T follicular helper cell (primary cell): ENCODE measurements at places on chromosomes 2 and 18.

DNA sequence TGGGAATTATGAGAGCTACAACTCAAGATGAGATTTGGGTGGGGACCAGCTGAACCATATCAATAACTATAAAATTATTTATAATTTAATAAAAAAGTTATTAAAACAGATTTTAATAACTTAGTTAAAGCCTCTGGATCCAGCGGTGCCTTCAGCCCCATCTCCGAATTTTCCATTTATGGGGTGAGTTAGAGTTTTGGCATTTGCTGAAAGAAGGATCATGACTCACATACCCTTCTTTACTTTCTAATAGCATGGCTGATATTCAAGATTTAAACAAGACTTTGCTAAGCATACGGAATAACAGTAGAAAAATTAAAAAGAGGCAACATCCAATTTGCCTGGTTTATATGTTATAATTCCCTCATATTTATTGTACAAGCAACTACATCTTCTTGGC is 94.5 kb downstream of the RDH14 start:
- no peak for DNase-seq

- DNase-seq: no peak
Measured at GRCh38 chr2:216606551-216607276, 26.5 kb upstream of the IGFBP2 start.

GRCh38 chr2:38706846-38707345 is 41.0 kb downstream of the GALM start:
- no peak for DNase-seq

GRCh38 chr2:172387361-172387760 is 40.0 kb upstream of the ITGA6 start:
- no peak for DNase-seq

DNA sequence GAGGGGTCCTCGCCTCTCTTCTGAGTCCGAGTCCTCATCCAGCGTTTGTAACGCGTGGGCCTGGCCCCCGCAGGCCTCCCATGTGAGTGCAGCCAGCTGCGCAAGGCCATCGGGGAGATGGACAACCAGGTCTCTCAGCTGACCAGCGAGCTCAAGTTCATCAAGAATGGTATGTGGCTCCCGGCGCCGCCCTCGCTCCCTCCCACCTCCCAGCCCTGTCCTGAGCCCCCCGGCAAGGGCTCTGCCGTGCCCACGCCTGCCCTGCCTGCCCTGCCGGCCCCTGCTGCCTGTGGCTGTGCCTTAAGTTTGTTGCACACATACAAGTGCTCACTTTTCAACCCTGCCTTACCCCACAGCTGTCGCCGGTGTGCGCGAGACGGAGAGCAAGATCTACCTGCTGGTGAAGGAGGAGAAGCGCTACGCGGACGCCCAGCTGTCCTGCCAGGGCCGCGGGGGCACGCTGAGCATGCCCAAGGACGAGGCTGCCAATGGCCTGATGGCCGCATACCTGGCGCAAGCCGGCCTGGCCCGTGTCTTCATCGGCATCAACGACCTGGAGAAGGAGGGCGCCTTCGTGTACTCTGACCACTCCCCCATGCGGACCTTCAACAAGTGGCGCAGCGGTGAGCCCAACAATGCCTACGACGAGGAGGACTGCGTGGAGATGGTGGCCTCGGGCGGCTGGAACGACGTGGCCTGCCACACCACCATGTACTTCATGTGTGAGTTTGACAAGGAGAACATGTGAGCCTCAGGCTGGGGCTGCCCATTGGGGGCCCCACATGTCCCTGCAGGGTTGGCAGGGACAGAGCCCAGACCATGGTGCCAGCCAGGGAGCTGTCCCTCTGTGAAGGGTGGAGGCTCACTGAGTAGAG is 14.4 kb upstream of the ALLC start:
- no peak for DNase-seq

- DNase-seq: no peak
Measured at GRCh38 chr2:241577413-241578122, 19.0 kb downstream of the BOK start.

GRCh38 chr2:209413311-209414014 is 10.4 kb upstream of the MAP2 start:
- no peak for DNase-seq

GRCh38 chr2:2698182-2699120 is 367.4 kb upstream of the MYT1L start:
- no peak for DNase-seq

DNA sequence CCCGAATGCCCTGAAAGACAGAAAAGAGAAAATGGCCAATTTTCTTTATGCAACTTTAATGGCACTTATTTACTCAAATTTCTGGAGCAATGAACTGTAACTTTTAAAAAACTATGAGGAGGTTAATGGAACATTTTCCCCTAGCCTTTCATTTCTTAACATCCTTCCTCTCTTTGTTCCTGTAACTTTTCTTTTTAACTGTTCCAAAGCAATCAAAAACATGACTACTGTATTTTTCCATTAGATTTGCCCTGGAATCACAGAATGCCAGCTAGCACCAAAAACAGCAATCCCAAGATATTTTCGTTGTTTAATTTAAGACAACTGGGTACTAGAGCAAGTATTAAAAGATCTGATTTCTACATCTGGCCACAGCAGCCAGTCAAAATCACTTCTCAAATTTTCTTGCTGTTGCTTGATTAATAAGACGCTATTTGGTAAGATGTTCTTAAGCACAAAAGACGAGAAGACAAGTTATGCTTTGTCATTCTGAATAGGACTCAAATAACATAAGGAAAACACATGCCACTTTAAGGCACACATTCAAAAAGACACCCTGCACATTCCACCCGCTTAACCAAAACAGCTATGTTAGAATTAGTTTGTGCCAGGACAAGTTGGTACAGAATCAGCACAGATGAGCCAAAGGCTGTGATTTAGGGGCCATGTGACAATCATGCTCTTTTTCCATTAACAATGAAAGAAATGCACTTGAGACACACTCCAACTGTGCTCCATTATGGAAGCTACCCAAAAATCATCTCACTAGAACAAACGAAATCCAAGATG is 3.6 kb downstream of the STARD7 start:
- DNase-seq: no peak

DNA sequence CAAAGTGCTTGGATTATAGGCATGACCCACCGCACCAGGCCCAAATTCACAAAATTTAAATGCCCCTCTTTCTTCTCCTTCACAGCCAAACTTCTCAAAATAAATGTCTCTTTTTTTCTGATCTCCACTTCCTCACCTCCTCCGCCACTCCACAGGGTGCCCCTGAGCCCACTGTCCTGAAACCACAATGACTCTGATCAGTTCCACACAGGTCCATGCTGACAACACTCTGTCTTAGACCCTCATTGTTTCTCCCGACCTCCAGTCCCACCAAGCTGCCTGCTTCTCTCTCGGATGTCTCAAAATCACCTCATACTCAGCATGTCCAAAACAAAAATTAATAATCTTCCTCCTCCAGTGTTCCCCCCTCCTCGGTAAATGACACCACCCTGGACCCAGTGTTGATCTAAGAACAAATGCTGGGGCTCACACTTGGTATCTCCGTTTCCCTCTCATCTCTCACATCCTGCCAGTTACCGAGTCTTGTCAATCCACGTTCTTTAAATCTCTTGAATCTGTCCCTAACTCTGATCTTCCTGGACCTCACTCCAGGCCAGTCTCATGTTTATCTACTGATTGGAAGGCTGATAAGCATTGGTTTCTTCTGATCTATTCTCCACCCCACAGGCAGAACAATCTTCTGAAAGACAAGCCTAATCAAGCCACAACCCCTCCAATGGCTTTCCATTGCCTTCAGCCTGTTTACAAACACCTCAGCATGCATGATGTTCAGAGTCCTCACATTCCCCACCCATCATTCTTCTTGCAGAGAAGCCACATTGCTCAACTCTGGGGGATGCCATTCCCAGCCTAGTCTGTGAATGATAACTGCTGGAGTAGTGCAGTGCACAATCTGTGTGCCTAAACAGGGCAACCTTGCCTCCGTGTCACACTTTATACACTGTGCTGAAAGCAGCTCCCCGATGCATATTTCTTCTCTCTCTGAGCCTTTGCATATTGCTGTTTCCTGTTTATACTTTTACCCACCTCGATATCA is 12.4 kb upstream of the ANKRD44 start:
- DNase-seq: no peak

DNA sequence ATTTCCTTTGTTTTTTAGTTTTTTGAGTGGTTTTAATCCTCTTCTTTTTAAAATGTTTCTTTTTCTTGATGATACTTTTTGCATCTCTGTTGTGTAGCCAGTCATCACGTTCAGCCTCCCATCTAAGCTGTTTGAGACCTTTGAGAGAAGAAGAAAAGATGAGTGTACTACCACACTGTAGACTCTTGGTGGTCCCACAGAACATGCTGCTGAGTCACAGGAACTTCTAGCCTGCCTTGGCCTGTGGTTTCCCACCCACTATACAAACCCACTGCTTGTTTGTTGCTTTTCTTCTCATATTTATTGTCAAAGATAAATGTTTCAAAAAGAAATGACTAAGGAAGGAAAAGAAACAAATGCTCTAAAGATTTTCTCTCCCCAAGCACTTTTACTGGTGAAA is 5.5 kb downstream of the CEBPZOS start:
- no peak for DNase-seq

- DNase-seq: no peak
Measured at GRCh38 chr2:43088143-43089073, 138.0 kb downstream of the ZFP36L2 start.

- DNase-seq: no peak
Measured at GRCh38 chr2:148259674-148260073, 238.8 kb downstream of the MBD5 start.

- no peak for DNase-seq
Measured at GRCh38 chr2:100107906-100108647, 34.3 kb downstream of the AFF3 start.

- no peak for DNase-seq
Measured at GRCh38 chr2:62933398-62933917, 117.2 kb upstream of the OTX1 start.

DNA sequence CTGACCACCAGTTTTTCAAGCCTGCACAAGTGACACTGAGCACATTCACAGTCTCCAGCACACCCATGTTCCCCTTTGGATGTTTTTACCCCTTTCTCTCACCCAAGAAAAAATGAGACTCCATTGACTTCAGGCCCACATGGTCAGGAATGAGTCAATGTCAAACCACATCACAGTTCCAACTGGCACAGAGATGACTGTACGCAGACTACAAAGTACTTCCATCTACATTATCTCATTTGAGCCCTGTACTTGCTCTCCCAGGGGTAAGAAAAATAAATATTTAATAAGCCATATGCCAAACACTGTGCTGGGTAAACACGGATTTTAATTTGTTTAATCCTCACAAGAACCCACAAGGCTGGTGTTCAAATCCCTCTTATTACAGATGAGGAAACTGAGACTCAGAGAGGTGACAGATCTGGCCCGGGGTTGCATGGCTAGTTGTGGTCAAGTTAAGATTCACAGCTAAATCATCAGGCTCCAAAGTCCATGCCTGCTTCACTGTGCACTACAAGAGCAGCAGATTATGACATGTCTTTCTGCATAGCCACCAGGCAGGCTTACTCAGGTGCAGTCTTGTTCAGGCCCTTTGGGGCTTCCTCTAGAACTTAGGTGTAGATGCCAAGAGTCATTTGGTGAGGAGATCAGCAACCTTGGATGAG is 106.1 kb downstream of the TXNL1 start:
- no peak for DNase-seq

DNA sequence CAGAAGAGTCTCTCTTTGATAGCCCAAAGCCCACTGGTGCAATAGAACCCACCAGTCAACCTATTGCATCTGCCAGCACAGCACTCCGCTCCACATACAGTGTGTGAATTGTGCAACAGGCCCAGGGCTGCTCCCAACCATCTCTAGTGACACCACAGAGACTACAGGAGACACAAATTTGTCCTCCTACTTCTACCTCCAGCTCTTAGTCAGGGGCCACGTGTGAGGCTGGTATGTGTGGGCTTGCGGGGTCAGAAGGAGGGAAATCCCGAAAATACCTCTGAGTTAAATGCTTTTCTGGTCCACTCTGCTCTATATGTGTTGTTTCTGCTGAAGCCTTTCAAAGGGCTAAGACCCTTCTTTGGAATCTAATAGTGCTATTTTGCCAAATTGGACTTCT is 18.0 kb downstream of the DGUOK start:
- DNase-seq: no peak

GRCh38 chr2:198314559-198315153 is 510.3 kb downstream of the PLCL1 start:
- no peak for DNase-seq
